ENCODE measurements at places on chromosomes 16 and 17.

DNA sequence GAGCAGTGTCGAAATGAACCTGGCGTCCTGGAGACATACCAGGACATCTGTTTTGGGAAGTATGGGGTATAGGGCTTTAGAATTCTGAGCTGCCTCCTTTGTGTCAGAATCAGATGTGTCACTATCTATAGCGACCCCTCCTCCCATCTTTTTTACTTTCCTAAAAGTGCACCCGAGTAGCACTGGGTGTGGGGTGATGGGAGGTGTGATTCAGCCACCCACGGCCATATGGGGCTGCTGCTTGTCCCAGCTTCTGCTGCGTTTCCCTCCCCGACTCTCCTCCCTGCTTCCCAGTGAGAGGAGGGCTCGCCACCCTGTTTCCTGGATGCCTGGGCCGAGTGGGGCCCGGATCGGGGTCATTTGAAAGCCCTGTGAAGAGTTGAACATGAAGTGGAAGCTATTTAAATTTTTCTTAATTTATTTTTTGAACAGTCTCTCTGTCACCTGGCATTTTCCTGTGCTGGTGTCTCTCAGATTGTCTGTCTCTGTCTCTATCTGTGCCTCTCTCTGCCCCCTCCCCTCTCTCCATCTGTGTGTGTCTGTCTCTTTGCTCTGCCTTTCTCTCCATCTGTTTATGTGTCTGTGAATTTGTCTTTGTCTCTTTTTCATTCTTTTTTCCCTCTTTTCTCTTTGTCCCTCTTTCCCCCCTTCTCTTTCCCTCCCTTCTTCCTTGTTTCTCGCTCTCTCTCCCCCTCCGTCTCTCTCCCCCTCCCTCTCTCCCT lies 638.8 kb upstream of the EEF2KMT start:
- no peak for DNase-seq

DNA sequence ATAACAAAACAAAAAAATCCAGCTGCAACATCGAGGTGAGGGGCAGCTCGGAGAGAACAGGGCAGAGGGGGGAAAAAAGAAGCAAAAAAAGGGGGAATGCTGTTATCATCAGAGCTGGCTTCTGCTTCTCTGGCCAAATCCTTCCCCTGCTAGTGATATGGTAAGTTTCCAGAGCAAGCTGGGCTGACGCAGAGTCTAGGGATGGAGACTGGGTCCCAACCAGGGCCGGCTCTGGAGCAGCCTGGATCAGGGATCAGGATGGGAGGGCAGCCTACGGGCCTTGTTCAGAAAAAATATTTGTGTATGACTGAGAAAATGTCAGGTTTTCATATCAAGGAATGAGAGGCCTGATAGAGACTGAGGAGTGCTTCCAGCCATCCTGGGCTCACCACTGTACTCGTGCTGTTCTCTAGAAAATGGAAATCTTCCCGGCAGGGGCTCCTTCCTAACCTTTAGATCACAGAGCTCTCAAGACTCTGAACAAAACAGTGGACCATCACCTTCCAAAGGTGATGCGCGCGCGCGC lies 726 bp upstream of the C1QTNF1 start:
- DNase-seq: no peak

- DNase-seq: no peak
Observed at GRCh38 chr16:58266336-58266735, 28.5 kb downstream of the PRSS54 start.

DNA sequence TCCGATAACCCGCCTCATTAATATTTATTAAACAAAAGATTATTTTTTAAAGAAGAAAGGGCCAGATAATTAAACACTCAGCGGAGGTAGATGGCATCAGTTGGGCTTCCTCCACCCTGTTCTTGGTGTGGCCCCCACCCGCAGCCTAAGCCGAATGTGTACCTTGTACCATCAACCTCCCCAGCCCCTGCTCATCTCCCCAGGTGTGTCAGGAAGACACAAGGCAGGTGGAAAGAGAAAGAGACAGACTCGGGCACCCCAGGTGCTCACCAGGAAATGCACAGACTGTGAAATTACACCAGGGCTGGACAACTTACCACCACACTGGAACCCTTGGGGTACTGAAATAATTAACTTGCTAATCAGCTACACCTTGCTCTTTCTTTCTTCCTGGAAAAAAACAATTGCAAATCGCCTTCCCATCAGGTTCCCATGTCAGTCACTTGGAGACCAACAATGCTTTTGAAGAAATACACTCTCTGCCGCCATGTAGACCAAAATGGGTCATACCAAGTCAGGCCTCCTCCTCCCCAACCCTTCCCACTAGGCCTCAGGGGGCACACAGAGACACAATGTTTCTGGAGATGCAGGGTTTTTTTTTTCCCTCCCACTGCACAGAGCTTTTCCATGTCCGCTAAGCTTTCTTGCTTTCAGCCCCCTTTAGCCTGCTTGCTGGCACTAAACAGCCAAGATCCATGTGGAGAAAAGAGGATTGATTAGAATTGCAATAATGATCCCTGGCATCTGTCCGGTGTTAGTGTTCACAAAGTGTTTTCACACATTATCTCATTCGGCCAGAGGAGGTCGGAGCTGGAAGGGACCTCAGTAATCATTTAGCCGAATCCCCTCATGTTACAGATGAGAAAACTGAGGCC lies 8.6 kb upstream of the LHX1 start:
- no peak for DNase-seq

GRCh38 chr16:85185303-85186100 lies 73.2 kb upstream of the CIBAR2 start:
- no peak for DNase-seq

DNA sequence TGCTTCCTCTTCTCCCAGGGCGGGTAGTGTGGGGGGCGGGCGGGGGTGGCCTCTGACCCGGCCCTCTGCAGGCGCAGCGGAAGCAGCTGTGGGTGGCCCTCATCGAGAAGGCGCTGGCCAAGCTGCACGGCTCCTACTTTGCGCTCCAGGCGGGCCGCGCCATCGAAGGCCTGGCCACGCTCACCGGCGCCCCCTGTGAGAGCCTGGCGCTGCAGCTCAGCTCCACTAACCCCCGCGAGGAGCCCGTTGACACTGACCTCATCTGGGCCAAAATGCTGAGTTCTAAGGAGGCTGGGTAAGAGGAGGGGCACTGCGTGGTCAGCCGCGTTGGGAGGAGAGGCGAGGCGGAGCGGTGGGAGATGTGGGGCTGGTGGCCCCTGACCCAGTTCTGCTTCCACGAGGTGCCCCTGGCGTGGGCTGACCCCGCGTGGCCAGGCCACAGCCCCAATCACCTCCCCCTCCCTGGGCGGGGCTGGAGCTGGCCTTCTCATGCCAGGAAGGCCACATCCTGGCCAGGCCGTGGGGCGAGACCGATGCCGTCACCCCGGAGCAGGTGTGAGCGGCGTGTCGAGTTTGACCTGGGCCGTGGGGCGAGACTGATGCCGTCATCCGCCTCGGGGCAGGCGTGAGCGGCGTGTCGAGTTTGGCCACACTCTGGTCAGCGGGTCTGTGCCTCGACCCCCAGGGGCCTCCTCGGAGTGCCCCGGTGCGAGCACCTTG lies 10.5 kb upstream of the PRR35 start:
- DNase-seq: no peak

GRCh38 chr16:29656688-29657523 lies 6.1 kb upstream of the SPN start:
- DNase-seq: no peak

- peak; percentile 41 for DNase-seq
Observed at GRCh38 chr16:74563828-74564263, 43.1 kb downstream of the GLG1 start.

DNA sequence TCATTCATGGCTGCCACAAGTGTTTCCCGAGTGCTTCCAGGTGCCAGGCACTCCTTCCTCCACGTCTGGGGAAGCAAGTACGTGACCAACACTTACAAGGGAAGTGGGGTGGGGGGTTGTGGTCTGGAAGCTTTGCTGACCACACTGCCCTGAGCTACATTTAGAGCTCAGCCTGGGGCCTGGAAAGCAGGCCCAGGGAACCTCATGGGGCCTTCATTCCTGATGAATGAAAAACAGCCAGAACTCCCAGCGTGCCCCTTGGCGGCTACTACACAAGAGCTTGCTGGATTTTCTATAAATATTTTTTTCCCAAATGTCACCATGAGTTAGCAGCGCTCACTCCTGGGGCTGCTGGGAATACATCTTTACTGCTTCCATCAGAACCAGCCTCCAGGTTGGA lies 73.3 kb downstream of the ABCC12 start:
- DNase-seq: no peak

- DNase-seq: no peak
Observed at GRCh38 chr17:63402431-63403212, 43.5 kb downstream of the CYB561 start.

DNA sequence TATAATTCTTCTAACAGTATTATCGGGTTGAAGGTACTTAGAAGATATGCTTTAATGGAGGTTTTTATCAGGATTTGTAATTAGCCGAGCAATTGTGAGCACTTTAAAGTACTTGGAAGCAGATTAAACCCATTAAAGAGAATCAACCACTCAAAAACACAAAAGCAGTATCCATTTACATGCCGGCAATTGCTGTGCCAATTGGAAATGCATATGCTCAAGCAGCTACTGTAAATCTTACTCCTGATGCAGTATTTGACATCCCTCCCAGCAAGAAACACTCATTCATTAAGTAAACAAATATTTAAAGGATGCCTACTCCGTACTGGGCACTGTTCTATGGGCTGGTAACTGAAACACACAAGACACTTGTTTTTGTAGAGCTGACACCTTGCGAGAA lies 11.4 kb upstream of the CCL1 start:
- DNase-seq: no peak

- DNase-seq: peak; percentile 94
Observed at GRCh38 chr17:40322358-40323315, 13.7 kb downstream of the RARA start.

DNA sequence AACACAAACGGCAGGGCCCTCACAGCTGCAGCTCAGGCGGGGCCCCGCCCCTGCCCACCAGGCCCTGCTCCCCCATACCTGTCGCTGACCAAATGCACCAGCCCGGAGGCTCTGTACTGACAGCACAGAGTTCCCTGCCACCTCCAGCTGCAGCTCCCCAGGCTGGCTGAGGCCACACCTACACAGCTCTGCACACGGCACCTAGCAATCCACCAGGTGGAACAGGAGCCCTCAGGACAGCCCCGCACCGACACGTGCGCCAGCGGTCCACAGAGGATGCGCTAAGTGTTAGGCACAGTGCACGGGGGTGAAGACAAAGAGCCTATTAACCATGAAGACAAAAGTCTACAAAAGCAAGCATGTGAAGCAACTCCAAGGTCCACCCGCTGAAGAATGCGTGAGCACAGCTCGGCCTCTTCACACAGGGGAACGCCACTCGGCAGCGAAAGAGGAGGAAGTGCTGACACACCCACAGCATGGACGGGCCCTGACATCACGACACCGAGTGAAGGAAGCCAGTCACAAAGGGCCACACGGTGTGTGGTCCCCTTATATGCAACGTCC lies 5.4 kb downstream of the ZCCHC14 start:
- DNase-seq: no peak

DNA sequence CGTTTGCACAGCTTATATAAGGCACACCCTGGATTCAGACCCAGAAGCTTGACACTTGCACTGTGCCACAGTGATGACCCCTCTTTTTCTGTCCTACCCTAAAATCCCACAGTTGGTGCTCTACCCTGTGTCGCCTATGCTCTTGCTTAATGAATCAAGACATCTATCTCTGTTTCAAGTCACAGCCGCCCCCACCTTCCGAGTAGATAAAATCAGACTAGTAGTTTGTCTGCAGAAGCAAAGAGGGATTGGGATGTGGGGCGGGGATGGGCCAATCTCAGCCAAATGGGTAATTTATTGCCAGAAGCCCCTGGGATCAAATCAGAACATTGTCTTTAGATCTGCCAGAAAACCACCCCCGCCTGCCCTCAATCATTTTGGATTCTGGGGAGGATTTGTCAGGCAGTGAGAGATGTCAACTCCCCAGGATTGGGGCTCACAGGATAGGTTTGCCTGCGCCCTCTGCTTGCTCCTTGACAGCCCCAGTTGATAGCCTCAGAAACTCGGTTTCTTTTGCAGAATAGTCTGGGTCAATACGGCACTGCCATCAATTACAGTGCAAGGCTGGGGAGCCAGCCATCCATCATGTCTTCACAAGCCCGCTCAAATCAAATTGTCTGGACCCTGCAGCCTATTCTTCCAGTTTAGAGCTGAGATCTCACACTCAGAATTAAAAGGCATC lies 520.8 kb downstream of the GRIN2A start:
- DNase-seq: no peak

DNA sequence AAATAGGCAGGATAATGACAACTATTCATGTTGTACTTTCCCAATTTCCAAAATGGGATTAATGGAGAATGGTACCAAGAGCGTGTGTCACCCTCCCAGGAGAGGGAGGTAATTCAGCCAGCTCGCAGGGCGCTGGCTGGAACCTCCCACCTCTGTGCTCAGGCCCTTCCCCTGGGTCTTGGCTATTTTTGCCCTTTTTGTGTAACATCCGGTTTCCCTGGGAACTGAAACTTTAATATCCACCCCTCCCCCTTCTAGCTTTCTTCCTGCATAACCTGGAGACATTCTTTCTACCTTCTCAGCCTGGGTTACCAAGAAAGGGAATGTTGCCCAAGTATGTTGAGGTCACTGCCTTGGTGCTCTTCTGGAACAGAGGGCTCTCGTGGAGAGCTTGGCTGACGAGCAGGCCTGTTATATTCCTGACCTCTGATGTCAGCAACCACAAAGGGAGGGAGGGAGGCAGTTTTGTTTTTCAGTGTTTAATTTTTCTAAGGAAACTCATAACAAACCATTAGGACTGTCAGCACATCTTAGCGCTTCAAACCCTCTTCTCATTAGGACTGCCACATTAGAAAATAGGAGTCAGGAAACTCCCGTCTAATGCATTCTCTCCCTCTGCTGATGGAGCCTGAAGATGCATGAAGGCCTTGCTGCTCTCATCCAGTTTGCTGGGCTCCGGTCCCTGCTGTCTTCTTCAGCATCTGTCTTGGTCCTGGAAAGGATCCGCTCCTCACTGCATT lies 25.6 kb downstream of the ITGB3 start:
- no peak for DNase-seq

DNA sequence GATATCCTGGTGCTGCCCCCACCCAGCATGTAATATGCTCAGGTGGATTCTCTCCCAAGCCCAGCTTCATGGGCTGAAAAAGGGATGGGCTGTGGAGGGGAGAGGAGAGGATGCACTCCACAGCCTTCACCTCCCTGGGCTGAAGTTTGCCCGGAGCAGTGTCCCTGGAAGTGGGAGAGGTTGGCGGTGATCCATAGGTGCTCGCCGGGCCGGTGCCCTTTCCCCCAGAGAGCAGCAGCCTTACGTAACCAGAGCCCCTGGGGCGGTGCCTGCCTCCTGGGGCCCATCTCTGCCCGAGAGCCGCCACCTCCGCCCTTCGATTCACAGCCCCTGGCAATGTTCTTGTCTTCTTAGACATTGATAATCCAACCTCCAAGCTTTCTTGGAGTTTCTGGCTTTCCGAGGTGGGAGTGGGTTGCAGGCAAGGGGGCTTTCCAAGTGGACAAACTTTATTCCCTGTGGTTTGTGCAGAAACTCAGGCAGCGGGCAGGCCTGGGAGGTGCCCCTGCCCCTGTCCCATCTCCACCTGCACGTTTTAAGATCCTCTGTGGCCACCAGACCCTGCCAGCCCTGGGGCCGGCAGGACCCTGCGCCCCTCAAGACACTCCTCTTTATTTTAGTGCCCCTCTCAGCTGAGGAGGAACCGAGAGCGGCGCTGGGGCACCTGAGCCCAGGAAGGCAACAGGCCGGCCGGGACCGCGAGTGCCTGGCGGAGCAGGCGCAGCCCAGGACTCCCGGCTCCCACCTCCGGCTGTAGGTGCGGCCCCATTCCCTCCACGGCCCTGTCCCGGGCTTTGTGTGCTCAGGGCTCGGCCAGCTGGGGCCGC lies 3.1 kb upstream of the WDR90 start:
- no peak for DNase-seq

- no peak for DNase-seq
Observed at GRCh38 chr16:87426423-87427215, 34.5 kb downstream of the MAP1LC3B start.

Measured in A549 (cell line).